MG63 (cell line): ENCODE measurements at places on chromosomes 6 and 20. TPM values are rescaled to one million over a fixed set of nuclear protein-coding genes. Genes with fewer than 3 reads are reported as not detected.

Gene MACROD2
- 0.66 TPM in 1 of 2 replicates, not detected in the other for total RNA-seq

Gene CLPSL1
- total RNA-seq = not detected in 2 replicates

Gene HS3ST5
- total RNA-seq = not detected in 2 replicates

Gene DDX43
- not detected in 2 replicates for total RNA-seq

Gene MAP7
- total RNA-seq = not detected in 2 replicates

Gene VSX1
- not detected in 2 replicates for total RNA-seq

Gene RAMACL
- total RNA-seq = 0.13 TPM in 1 of 2 replicates, not detected in the other

Gene SYTL3
- total RNA-seq = 7.7 and 8.9 TPM in 2 replicates

Gene PTK7
- total RNA-seq = 45.0 and 57.3 TPM in 2 replicates

Gene MUC21
- not detected in 2 replicates for total RNA-seq

Gene CALHM6
- 0.16 and 1.7 TPM in 2 replicates for total RNA-seq

DNA sequence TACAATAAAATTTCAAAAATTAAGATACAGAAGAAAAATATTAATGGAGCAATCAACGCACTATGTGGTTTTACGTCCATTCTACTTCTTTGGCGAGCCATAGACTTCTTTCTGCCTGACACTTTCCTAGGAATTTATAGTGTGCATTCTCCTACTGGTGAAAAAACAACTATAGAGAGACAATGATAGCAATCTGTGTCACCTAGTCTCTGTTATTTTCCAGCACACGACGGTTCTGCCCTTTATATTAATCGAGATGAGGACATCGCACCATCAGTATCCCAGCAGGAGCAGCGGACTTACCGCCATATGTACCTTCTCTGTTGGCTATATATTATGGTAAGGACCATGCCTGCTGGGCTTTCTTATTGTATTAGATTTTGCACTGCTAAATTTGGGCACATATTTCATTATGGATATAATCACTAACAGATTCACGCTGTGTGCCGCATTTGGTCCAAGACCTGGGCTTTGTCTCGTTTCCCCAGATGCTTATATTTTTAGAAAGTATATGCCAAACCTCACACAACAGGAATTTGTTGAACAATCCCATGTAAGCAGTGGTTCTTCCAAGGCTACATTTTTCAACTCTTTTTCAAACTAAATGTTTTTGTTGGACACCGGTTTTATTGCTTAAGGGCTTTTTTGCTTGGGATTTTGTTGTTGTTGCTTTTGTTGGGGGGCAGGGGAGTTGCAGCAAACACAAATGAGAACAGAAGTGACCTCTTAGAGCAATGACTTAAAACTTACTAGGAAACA, 166.4 kb downstream of the ADAT2 start:
- DNase-seq = peak; percentile 58

- peak; percentile 99 for DNase-seq
These were observed 75.7 kb downstream of the MRPL14 start for GRCh38 chr6:44051515-44051914.

DNA sequence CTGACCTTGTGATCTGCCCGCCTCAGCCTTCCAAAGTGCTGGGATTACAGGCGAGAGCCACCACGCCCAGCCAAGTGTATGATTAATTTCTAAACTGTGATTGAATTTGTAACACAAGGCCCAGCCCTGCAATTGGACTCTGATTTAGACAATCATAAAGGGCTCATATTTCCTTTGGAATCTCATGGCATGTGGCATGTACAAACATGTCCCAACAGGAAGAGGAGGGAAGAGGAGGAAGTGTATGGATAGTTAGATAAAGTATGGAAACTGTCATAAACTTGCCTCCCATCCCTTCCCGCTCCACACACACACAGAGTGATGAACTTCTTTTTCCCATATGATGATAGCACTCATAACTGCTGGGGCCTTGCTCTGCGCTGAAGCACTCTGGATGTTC, 27.2 kb upstream of the QKI start:
- DNase-seq = no peak

DNA sequence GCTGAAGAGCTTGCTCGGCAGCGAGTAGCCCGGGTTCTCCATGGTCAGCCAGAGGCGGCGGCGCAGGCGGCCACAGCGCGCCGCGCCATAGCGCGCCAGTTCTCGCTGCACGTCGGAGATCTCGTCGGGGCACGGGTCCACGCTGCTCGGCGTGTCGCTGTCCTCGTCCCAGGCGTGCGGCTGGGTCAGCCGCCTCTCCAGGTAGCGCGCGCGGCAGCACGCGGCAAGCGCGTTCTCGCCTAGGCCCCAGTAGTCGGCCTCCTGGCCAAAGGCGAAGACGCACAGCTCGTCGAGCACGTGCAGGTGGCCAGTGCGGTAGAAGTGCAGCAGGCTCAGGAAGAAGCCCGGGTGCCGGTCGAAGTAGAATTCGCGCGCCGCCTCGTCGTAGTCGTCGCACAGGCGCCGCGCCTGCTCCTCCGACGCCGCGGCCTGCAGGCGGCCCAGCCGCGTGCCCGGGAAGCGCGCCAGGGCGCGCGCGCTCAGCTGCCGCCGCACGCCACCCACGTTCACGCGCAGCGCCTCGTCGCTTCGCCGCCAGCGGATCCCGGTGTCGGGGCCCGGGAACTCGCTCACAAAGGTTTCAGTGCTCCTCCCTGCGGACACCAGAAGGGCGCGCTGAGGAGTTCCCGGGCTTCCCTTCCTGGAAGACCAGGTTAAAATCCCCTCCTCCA, 2.7 kb downstream of the KCNS1 start:
- no peak for DNase-seq

DNA sequence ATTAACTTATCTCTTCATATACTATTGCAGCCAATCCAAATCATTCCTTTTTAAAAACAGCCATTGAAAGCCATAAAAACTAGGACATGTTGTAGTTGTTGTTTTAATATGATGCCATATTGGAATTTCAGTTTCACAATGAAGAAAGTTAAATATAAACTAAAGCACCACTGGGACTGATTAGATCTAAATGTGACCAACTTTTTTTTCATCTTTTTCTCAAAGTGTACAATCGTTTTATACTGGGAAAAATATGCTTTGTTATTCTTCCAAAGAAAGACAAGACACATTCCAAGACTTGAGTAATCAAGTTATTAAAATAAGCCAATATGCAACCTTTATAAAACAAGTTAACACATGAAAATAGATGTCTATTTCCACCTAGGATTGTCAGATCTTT, 68.5 kb downstream of the THEMIS start:
- no peak for DNase-seq

DNA sequence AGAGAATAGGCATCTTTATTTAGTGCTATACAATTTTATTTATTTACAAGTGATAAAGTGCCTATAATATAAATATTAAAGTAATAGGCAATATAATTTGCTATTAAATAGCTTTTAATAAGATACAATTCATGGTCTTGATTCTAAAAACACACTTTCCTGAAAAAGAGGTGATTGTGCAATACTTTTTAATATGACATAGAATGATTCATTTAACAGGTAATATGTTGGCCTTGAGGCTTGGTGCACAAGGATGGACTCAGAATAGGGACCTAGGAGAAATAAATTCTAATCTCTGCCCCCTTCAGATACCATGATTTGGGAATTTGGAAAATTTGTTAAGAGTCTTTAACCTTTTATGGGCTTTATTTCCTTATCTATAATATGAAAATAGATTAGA, 149.9 kb upstream of the FUT9 start:
- DNase-seq = no peak

GRCh38 chr6:28563430-28564095, 37.9 kb downstream of the GPX5 start:
- no peak for DNase-seq

DNA sequence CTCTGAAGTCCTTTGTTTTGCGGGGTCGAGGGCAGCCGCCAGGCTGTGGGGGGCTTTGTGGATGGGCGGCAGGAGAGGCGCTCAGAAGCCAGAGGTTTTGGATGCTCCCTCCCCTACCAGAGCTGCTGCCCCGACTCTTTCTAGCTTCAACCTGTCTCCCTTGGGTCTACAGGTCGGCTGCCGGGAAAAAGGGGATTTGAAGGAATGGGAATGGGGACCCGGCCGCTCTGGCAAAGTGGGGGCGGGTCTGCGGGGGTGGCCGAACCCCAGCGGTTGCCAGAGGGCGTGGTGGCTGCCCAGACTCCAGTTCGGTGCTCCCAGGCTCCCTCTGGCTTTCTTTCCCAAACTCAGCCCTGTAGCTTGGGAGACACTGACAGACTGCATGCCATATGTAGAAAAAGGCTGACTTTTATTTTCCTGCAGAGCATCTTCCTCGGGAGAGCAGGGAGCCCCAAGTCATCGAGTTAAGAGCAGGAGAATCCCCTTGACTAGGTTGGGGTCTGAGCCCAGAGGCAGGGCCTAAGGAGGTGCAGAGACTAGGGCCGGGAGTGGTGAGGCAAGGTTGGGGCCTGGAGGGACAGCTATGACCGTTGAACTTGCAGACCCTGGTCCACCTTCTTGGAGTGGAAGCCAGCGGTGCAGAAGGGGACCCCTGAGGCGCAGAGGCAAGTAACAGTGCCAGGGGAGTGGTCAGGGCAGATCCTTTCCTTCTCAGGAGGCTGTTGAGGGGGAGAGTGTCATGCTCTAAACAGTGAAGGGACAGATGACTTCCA, 1.4 kb upstream of the PPP1R18 start:
- DNase-seq = peak; percentile 71

DNA sequence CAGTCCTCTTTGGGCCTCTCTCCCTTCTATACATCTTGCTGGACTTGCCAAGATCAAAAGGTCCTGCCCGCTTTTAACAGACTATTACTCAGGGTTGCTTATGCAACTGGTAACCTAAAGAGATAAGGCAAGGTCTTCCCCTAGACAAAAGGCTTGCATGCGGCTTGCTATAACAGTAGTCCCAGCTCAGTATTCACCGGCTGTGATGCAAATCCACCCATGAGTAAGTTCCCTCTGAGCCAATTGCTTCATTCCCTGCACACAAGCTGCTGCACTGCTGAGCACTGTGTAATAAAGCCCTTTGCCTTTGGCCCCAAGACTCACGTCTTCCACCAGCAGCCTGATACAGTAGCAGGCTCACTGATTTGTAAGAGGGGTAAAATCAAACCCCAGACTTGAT, 363.8 kb downstream of the PRKN start:
- DNase-seq = no peak

DNA sequence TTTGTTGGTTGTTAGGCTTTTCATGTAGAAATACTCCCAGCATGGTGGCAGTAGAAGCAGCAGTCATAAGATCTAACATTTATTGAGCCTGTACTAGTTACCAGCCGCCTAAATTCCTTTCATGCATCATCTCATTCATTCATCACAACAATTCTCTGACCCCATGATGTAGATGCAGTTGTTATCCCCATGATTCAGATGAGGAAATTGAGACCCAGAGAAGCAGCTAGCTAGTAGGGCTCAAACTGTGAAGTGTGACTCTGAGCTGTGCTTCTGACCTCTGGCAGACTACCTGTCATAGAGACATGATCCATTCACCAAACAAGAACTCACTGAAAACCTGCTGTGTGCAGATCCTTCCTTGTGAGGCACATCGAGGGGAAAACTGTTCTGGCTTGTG, 16.9 kb downstream of the RREB1 start:
- no peak for DNase-seq

- no peak for DNase-seq
These were observed 13.8 kb upstream of the TFB1M start for GRCh38 chr6:155328074-155328538.

- DNase-seq = no peak
These were observed 212.9 kb upstream of the PMEPA1 start for GRCh38 chr20:57922706-57923105.

GRCh38 chr20:41111578-41111951, 25.8 kb upstream of the PLCG1 start:
- DNase-seq = no peak

GRCh38 chr6:34663831-34664255, 32.7 kb downstream of the ILRUN start:
- no peak for DNase-seq

GRCh38 chr6:107124934-107125348, 9.6 kb upstream of the BEND3 start:
- no peak for DNase-seq

DNA sequence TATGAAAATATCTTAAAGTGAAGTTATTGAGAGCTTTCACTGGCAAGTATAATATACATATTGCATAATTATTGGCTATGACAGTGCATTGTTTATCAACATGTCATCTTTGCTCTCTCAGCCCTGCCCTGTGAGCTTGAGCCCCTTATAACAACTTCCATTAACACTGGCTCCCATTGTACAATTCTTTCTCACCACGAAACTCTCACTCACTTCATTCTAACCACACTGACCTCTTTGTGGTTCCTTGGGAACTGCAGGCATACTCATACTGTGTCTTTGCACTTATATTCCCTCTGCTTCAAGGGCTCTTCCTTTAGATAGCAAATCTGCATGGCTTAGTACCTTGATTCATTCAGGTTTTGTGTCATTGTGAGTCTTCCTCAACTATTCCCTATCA, 411.8 kb downstream of the CDKAL1 start:
- DNase-seq = no peak

DNA sequence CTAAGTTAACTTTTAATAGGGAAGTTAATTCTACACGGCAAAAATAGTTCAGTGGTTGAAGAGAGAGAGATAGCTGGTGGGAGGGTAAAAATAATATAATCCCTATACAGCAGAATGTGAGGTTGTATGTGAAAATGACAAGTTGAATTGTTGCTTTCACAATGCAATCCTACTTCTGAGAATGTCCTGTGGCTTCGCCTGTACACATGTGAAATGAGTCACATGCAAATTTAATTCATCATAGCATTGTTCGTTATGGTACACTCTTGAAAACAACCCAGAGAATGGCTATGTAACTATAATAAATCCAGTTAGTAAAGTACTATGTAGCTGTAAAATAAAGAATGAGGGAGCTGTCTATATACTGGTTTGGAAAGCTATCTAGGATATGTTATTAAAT, 46.0 kb upstream of the HINT3 start:
- DNase-seq = no peak

DNA sequence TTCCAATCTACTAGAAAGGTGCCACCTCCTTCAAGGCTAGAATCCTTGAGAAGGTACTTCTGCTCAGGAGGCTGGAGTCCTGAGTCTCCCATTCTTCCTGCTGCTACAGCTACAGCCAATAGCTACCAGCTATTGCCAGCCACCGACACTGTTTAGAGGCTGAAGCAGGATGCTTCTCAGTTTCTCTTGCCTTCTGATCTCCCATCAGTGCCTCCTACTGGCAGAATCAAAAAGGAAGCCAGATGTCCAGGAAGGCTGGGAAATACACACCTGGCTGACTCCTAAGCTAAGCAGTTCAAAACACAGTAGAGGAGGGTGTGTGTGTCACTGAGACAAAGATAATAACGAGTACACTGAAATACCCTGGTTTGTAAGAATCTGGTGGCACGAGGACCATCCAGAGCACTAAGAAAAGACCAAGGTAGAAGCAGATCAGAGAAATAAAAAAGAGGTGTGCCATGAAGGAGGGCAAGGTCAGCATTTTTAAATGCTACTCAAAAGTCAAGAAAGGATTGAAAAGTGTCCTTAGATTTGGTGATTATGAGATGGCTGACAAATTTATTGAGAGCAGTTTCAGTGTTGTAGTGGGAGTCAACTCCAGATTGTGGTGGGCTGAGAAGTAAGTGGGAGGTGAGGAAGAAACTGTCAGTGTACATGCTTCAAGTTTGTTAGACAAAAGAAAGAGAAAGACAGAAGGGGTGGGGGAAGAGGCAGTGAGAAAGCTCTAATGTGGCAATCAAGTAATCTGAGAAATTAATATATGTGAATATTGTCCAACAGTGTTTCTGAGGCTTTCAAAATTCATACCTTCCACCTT, 2.3 kb upstream of the HLA-DMA start:
- peak; percentile 48 for DNase-seq
